ENCODE measurements at places on chromosomes 3 and 15.

GRCh38 chr3:10299175-10299574, 6.4 kb upstream of the GHRL start:
- no peak for DNase-seq

- DNase-seq = no peak
Measured at GRCh38 chr3:72128921-72129320, 344.0 kb upstream of the PROK2 start.

DNA sequence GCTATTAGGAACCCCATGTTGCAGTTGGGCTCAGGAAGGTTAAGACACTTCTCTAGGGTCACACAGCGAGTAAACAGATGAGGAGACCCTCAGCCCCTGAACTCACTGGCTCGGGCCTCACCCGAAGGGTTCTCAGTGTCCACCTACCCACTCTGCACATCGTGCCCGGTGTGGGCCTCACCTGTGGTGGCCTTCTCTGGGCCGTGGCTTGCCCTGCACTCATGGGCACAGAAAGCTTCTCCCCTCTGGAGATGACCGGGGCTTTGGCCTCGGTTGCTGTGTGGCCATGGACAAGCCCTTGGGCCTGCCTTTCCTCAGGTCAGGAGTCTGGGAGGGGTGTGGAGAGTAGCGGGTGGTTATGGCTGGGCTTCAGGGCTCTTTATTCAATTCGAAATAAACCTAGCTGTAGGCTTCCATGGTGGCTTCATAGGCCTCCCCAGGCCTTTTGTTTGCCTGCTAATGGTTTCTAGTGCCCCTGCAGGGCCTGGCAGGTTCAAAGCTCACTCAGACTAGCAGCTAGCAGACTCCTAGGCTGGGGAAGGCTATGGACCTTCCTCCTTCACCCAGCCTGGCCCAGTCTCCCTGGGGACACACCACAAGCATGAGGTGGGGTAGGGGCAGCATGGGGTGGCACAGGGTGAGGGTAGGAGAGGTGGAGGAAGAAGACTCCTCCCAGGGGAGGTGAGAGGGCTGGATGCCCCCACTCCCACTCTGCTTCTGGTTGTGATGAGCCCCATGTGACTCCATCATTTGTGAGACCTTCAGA, 103.1 kb downstream of the LINGO1 start:
- DNase-seq = no peak

GRCh38 chr3:100120012-100120411, 5.7 kb upstream of the FILIP1L start:
- no peak for DNase-seq

DNA sequence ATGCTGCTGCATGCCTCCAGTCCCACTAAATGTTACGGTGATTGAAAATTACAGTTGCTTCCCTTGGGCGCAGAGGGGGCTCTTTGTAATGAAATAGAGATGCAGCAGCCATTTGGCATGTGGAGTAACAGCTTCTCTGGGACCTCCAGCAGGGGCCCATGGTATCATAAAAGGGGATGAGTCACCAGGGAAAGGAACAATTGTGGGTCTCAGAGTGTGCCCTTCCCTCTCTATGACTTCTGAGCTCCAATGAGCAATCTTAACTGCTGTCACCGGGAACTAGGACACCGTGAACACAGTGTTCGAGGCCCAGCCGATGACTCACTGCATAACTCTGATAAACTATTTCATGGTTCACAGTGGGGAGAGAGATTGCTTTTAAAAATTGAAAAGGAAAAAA, 164.8 kb upstream of the NUDT16 start:
- no peak for DNase-seq

DNA sequence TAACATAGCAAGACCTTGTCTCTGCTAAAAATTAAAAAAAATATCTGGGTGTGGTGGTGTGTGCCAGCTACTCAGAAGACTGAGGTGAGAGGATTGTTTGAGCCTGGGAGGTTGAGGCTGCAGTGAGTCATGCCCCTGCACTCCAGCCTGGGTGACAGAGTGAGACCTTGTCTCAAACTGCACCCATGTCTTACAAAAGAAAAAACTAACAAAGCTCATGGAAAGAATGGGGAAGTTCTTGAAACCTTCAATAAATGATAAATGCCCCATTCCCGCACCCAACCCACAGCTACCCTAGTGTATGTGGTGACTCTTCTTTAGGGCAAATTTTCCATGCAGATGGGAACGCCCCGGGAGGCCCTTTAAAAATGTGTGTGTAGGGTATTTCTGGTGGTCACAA, 28.3 kb downstream of the RPLP1 start:
- no peak for DNase-seq

- DNase-seq = no peak
Measured at GRCh38 chr3:130516645-130517512, at the start of gene COL6A6. Gene COL6A6, plus strand, starts transcription at chr3:130517177. Its CDS starts 43,188 bp downstream, at chr3:130560365.

DNA sequence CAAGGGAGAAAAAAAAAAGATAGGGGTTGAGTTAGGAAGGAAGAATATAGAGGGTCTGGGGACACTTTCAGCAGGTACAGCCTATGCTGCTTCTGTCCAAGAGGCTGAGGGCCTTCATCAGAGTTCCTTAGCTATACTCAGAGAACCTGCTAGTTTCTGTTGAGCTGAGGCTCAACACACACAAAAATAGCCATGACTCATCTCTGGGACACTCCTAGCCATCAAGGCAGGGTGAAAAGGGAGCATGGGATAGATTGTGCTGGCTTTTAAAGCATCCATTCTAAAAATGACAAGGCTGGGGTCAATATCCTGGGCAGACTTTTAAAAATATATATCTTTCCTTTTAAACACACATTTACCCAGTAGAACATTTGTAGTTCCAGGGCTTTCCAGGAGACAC, 2.8 kb upstream of the RTP2 start:
- no peak for DNase-seq

GRCh38 chr3:134110963-134111362, 81.2 kb upstream of the SLCO2A1 start:
- DNase-seq = no peak

DNA sequence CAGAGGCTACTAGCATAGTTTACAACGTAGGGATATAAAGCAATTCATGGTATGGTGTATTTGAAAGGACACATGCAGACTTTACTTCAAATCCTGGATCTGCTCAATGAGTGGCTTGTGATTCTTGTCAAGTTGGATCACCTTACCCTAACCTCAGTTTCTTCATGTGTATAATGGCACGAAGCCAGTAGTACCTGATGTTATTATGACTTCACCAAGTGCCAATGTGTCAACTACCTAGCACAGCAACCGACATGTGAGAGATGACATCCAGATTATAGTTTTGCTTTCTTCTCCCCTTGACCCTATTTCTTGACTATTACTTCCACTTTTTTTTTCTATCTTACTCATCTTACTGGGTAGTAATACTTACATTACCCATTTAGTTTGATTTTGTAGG, 304.5 kb downstream of the RBMS3 start:
- DNase-seq = no peak

GRCh38 chr3:66397745-66398144, 103.1 kb downstream of the LRIG1 start:
- DNase-seq = no peak

DNA sequence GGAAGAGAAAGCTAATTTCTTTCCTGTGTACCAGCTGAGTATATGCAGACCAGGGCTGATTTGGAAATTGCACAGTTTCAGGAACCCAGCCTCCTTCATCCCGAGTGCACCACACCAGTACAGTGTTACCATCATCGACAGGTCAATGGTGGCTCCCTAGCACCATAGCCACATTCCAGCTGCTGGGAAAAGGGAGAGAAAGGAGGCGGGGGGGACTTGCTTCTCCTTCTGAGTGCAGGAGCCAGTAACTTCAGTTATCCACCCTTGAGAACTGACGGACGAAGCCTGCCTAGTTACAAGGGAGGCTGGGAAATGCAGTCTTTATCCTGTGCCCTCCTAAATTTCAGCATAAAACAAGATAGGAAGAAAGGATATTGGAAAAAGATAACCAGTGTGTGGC, 129.7 kb upstream of the PRICKLE2 start:
- DNase-seq = no peak

DNA sequence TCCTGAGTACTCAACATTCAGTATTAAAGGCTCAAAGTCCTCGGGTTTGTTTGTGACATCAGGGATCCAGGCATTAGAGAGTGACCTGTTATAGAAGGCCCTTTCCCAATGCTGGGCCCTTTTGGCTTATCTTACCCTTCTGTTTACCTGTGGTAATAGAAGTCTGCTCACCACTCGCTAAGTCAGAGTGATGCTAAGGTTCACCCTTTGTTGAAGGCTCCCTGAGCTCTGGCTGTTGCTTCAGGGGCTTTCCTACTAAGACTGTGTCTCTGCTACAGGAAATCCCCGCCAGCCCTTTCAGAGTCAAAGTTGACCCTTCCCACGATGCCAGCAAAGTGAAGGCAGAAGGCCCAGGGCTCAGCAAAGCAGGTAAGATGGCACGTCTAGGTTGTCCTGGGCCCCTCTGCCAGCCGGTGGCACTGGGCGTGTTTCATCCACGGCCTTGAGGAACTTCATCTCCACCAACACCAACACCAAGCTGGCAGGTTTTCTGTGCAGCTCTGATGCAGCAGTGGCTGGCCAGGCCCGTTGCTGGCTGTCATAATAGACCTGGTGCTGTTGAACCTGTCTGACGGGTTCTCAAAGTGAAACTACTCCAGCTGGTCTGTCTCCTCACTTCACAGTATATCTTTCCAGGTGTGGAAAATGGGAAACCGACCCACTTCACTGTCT, 99.1 kb downstream of the DNASE1L3 start:
- DNase-seq = no peak

DNA sequence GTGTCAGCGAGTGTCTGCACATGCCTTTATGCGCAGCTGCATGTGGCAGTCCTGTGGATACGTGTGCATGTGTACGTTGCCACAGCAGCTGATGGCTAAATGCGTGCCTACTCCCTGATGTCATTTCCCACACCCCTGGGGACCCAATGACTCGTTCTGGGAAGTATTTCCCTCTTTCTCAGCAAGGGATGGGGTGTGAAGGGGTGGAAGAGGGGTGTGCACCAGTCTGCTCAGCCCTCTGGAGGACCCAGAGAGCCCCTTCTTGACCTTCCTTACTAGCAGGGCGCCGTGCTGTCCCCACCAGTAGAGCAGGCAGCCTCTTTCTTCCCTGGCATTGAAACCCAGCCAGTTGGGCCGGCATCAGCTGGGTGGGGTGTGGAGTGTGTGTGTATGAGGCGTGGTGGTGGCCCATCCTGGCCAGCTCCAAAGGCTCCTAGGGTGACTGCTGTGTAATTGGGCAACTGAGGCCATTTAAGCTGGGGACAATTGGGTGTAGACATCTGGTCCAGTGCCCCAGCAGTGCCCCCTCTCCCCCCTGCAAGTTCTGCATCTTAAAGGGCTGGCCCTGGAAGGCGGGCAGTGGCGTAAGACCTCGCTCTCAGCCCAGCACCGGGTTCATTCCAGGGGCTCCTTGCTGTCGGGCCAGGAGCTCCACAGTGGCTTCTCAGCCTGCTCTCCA, 19.2 kb downstream of the SNX33 start:
- no peak for DNase-seq

GRCh38 chr15:90306560-90306959, 41.1 kb downstream of the NGRN start:
- no peak for DNase-seq

GRCh38 chr3:187403768-187404288, 35.6 kb downstream of the RTP4 start:
- no peak for DNase-seq

- DNase-seq = no peak
Measured at GRCh38 chr3:80733522-80734176, 965.9 kb upstream of the ROBO1 start.

DNA sequence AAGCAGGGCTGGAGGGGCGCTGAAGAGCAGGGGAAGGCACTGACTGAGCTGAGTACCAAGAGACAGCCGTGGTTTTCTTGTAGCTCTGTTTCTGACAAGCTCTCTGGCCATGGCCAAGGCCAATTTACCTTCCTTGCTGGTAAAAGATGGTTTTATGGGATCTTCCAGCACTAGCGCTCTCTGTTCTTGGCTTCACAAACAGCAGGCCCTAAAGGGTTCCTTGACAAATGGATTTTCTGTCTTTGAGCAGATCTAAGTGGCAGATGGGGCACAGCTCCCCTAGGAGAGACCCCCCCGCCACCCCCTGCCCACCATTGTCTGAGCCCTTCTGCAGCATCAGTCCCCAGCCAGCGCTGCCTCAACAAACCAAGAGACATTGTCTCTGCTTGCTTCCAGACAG, 66.6 kb downstream of the GAP43 start:
- no peak for DNase-seq

DNA sequence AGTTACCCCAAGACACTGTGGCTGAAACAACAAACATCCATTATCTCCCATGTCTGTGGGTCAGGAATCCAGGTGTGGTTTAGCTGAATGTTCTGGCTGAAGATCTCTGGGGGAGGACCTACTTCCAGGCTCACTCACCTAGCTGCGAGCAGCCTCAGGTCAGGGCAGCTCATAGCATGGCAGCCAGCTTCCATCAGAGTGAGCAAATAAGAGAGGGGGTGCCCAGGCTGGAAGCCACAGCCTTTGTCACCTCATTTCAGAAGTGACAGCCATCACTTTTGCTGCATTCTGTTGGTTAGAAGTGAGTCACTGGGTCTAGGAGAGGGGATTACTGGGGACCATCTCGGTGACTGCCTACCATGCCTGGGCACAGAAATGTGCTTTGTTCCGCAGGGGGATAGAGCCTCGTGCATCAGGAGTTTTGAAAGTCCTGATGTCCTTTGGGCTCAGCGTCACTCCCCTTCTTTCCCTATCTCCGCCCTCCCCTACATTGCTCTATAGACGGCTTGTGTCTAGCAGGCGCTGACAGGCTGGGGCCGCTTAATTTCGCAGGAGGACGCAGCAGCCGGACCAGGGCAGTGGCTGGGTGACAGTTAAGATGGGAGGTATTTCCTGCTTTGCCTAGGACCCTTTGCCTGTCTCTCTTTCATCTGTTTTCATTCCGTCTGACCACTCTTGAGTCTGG, 25.4 kb downstream of the TGM4 start:
- DNase-seq = no peak

GRCh38 chr3:48504051-48504946, at the start of gene SHISA5:
Gene SHISA5, minus strand, starts transcription at chr3:48504174. Its CDS starts 80 bp downstream, at chr3:48504094.
- no peak for DNase-seq

- DNase-seq = no peak
Measured at GRCh38 chr3:115486880-115487279, 136.4 kb upstream of the GAP43 start.

GRCh38 chr3:67620869-67621268, 33.5 kb downstream of the SUCLG2 start:
- DNase-seq = no peak

DNA sequence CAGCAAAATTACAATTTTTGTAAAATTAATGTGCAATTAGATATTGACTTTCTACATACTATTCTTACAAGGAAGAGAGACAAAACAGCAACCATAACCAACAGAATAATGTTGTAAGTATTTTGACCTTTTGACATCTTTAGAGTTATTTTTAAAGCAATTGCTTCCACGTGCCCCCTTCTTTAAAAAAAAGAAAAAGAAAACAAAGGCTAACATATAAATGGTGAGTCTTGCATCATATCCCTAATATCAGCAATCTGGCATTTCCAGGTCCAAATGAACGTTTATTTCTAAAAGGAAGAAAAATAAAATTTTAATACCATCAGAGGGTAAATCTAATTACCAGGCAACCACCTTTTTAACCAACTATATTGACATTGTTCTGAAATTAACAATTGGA, 19.3 kb upstream of the STRIT1 start:
- no peak for DNase-seq

DNA sequence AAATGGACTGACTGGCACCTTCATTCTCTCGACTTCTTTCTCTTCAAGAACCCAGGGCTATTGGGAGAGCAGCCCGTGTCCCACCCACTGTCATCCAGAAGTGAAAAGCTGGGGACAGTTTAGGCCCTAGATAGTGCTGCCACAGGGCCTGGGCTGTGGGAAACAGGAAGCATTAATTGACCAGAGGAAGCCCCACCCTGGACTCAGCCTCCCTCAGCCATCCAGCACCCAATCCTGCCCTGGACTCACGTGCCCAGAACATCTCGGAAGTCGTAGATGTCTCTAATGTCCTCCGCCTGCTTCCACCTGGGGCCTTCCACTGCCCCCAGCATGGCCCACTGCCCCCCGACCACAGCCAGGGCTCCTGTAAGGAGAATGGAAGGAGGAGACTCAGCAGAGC, 2.3 kb downstream of the CAMK1 start:
- DNase-seq = no peak
